ENCODE measurements at places on chromosomes 7 and 10.

- no peak for DNase-seq
These were observed 148.3 kb upstream of the BMPER start for GRCh38 chr7:33757050-33757449.

GRCh38 chr7:37683246-37684120, at the start of gene GPR141:
Gene GPR141 (plus strand): TSS chr7:37683766. CDS start chr7:37740394, 56,628 bp downstream.
- DNase-seq, result no peak

DNA sequence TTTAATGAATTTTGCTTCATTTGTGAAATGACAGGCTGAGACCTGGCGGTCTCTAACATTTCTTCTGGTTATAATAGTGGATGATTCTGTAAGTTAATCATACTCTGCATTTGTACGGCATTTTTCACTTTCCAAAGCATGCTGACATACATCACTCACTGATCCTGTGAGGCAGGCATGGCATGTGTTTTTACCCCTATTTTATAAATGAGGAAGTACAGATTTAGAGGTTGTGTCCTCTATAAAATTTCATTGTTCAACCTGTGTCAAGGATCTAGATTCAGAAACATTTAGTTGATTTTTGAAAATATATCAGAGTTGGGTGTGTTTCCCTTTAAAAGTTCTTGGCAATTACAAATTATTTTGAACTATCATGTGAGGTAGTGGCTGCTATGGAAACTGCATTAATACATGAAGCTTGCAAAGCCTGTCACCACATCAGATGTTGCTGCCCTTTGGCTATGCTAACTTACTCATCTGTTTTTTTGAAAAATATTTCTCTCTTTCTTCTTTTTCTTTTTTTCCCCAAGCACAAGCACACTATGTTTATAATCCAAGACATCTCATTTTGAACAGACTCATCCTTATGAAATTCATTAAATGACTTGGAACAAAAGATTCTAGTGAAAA, 172.7 kb downstream of the GNAI1 start:
- no peak for DNase-seq

DNA sequence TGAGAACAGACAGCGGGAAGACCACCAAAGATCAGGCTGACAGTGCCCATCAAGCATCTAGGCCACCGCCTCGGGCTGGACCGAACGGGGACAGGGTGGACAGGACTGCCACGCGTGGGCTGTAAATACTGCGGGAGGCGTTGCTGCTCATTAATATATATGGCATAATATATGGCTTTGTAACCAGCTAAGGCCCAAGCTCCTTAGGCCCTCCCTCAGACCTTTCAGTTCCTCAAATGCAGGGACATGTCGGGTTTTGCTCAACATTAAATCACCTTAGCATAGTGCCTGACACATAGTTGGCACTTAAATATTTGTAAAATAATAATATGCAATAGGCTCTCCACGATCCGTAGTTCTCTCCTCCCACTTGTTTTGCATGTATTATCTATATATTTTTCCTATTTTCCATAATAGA, 402 bp upstream of the TMEM168 start:
- DNase-seq, result no peak

- no peak for DNase-seq
These were observed 717.8 kb downstream of the LRMDA start for GRCh38 chr10:76149182-76149581.

GRCh38 chr10:106169241-106169640, 995.3 kb downstream of the SORCS1 start:
- no peak for DNase-seq

DNA sequence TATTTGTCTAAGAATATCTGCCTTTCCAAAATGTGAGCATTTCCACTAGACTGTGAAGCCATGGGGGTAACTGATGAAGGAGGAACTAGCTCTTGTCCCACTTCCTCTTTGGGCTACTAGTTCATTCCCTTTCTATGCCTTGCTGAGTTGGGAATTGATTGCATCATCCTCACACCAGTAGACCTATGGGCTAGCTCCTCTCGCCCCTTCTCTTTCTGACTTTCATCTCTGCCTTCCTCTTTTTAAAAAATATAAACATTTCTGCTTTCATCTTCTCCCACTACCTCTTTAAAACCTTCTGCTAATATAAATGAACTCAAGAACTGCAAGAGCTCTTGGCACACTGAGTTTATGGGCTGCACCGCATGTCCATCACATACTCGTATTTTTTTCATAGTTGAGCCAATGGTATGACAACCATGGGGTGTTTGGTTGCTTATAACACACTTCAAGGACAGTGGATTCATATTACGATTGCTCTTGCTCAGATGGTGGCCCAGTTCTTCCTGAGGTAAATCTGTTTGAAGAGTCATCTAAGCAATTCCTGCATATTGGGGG, 182.0 kb downstream of the REEP3 start:
- DNase-seq, result no peak

DNA sequence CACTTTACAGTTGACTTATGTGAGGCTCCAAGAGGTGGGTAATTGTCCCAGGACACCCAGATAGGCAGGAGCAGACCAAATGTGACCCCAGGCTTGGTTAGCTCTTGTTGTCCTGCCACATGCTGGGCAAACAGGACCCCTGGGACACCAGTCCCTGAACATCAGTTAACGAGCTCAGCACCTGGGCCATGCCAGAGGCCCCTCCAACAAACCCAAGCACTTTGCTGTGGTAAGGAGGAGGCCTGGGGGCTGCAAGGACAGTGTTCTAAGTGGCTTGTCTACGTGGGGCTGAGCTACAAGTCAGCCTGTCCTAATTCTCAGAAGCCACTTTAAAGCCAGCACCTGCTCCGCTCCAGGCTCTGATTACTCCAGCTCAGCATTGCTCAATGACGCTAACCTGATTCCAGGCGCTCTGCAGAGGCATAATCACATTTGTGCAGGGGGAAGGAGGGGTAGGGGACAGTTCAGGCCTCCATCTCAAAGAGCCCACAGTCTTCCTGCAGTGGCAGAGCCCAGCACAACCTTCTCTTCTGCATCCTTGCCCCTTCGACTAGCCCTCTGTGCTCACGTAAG, 57.2 kb downstream of the DDC start:
- DNase-seq, result no peak

DNA sequence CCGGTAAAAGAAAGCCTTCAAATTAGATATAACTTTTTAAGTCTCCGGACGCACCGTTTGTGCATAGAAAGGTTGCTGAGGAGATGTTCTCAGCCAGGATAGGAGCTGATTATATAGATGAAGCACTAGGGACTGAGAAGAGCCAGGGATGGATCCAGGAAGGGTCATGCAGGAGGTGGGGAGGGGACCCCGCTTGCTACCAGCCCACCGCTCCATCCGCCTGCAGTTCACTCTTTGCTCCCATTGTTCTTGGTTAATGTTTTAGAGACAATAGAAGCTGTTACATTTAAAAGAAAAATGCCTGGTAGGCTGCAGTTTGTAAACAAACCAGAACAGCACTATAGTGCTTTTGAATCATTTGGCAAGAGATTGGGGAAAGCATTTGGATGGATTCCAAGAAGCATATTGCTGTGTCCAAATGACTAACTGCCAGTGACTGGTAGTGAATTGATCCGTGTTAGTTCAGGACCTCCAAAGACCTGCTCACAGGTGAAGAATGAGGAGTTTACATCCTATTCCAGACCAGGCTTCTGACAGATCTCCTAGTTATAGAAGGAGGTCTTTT, 175.9 kb upstream of the TAC1 start:
- DNase-seq, result peak; percentile 47

DNA sequence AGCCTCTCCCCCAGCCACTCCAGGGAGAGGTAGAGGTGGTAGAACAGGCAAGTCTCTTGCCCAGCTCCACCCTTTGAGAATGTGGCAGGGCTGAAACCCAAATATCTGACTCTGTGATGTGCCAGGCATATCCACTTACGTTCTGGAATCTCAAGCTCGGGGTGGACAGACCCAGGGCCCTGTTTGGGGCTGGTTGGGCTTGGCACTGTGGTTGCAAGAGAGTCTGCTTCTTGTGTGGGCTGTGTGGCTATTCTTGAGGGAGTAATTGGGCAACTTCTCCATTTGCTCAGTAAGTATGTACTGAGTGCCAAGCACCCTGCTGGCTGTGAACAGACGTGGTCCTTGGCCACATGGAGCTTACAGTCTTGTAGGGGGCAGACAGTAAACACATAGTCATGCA, 4.7 kb downstream of the UBTD1 start:
- no peak for DNase-seq

DNA sequence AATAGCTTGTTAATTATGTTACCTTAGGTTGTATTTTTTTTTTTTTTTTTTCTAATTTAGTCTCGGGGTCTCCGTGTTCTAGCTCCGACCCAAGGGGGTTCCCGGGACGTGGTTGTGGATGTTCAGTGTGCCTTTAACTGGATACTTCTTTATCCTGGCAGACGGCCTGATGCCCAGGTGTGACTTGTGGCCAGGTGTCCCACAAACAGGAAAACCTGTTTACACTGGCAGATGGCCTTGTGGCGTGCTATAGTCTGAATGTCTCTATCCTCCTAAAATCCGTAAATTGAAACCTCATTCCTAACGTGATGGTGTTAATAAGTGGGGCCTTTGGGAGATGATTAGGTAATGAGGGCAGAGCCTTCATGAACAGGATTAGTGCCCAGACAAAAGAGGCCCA, 546.4 kb upstream of the C7orf33 start:
- peak; percentile 69 for DNase-seq

- DNase-seq, result no peak
These were observed 30.1 kb upstream of the TNKS2 start for GRCh38 chr10:91768123-91768522.

DNA sequence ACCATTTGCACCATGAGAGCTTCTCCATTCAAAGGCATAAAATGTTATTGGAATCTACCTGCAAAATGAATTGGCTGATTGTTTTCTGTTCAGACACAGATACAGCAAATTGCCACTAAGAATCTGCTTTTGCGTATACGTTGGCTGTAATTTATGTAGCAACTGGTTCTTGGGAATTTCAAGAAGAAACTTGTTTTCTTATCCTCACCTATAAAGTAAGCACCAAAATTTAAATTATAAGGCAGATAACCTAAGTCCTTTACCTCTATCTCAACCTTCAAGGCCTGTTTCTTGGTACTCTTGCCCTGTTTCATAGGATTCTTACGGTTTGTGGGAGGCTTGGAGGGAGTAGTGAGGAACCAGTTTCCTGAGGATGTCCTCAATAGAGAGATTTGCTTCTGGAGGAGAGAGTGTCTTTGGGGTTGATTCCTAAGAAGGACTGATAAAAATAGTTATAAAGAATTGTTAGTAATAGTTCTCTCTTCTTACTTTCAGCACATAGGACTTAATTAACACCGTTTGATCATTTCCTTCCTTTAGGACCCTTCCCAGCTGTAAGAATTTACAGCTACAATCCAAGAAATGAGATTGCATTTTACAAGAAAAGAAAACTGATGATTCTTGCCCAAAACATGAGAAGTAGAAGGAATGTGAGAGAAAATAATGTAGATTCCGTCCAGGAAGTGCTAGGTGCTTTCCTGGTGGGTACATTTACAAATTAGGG, 2.0 kb downstream of the STAMBPL1 start:
- DNase-seq, result no peak

DNA sequence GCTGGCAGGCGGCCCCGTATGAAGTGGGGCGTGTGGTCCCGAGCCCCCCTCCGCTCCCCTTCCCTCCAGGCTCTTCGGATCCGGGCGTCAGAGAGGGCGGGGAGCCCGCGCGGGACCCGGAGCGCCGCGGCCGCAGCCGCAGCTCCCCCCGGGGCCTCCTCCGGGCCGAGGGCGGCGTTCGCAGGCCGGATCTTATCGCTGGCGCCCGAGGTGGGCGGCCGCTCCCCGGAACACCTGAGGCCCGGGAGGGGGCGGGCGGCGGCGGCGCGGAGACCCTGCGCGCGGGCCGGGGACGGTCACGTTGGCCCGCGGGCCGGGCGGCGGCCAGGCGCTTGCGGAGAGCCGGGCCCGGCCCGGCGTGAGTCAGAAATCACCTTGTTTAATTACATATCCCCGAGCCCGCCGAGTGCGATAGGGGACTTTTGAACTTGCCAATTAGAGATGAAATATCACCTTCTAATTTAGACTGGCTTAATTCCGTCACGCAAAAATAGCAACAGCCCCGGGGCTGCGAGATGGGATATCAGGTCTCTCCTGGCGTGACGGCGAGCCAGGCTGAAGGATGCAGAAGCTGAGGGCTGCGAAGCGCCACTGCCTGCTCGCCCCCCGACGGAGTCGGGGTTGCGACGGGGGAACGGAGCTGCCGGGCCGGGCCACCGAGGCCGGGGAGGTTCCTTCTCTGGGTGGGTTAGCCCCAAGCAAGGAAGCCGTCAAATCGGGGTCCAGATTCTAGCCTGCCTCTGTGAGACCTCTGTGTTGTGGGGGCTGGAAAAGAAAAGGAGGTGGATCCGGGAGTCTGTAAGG, 43.4 kb downstream of the LDB3 start:
- no peak for DNase-seq

GRCh38 chr7:37832194-37832593, 16.2 kb upstream of the NME8 start:
- no peak for DNase-seq

GRCh38 chr7:120302190-120302589, 29.2 kb downstream of the KCND2 start:
- no peak for DNase-seq

- DNase-seq, result no peak
These were observed 261.6 kb downstream of the TWIST1 start for GRCh38 chr7:18855796-18856195.

- DNase-seq, result peak; percentile 28
These were observed 43.2 kb downstream of the HTRA1 start for GRCh38 chr10:122504610-122504950.

DNA sequence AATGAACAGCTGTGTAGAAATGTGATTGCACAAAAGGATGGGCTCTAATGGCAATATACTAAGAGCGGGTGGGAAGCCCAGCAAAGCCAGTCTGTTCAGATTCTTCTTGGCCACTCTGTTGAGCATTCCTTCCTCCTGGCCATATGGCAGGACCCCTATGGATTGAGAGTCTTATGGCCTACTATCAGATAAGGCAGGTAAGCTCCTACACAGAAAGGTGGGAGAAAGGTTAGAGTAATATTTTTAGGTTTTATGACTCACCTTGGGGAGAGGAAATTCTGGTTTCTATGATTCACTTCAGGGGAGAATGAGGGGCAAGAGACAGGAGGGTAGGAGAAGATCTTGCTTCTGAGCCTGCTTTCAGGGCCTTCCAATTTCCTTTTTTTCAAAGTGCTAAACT, 15.1 kb upstream of the AKR1B10 start:
- no peak for DNase-seq

GRCh38 chr7:130208516-130208915, 856 bp downstream of the SSMEM1 start:
- no peak for DNase-seq

DNA sequence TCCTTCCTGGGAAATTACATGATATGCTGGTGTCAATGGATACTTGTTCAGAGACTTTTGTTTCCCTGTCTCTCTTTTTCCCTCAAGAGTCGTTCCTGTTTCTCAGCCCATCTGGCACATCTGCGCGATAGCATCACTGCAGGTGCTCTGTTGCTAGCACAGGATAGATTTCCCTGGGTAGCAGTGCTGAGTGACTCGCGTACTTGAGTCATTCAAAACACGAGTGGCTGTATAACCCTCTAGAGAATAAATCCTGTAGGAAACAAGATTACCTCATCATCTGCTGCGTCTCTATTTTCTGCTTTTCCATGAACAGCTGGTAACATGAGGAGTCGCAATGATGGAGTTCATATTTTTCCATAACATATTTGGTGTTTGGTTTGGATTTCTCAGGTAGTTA, 452.0 kb upstream of the FZD8 start:
- DNase-seq, result no peak

GRCh38 chr7:111400088-111400487, 162.2 kb downstream of the IMMP2L start:
- no peak for DNase-seq

GRCh38 chr7:108684629-108685028, 115.0 kb downstream of the DNAJB9 start:
- no peak for DNase-seq
